ENCODE measurements at places on chromosomes 2 and 18.
A peak's percentile ranks its signal among the peaks of the same experiment; 100 is the strongest.

GRCh38 chr18:79355433-79356335 lies 40.0 kb upstream of the NFATC1 start:
- DNase-seq, result no peak

- DNase-seq, result no peak
Observed at GRCh38 chr2:43292851-43293743, 66.7 kb upstream of the ZFP36L2 start.

- DNase-seq, result peak; percentile 21
Observed at GRCh38 chr2:24049485-24050021, at the start of gene FKBP1B. TSS of gene FKBP1B (plus strand) at chr2:24049741. CDS start at chr2:24049850, 109 bp downstream.

DNA sequence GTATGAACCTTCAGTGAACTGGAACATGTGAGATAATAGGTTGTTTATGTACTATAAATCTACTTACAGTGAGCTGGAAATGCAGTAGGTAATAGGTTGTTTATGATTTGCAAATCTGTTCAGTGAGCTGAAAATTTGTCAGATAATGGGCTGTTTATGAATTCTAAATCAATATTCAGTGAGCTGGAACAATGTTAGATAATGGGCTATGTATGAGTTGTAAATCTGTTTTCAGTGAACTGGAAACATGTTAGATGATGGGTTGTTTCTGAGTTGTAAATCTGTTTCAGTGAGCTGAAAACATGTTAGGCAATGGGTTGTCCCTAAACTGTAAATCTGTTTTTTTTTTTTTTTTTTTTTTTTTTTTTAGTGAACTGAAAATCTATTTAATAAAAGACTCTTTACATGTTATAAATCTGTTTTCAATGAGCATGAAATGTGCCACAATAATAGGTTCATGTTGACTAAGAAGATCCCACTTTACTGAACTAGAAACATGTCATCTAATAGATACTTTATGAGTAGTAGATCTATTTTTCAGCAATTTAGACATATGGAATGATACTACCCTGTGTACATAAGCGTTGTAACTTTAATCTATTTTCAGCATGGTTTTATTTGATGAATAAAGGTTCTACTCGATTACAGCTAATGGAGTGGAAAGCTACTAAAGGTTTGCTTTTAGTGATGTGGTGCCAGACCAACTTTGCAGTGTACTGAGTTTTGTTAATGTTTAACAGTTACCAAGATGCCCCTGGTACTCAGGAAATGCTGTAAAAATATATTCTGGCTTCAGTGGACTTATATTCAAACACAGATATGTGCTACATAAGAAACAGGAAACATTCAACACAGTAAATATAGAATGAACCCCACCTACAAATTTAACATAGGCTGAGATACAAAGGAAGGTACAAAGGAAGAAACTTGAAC lies 1471.8 kb downstream of the LRP1B start:
- no peak for DNase-seq

DNA sequence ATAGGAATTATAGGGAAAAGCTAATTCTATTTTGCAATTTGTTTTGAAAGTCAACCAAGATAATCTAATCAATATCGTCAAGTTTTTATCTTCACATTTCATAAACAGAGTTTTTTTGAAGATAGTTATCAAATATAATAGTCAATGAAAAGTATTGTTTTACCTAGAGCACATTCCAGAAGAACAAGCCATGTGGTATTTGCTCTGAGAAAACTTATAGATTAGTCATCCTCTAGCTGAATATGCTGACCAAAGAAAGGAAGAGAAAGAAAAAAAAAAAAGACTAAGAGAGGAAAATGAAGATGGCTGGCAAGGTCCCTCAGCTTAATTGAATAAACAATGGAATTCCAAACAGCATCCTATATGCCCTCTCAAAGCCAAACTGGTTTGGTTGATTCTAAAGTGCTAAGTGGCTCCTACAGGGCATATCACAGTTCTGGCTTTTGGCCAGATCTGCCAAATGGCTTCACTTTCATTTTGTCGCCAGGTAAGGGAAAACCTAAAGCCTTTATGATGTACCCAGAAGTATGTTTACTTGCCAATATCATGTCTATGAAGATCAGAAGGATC lies 132.6 kb downstream of the VWC2L start:
- DNase-seq, result no peak

DNA sequence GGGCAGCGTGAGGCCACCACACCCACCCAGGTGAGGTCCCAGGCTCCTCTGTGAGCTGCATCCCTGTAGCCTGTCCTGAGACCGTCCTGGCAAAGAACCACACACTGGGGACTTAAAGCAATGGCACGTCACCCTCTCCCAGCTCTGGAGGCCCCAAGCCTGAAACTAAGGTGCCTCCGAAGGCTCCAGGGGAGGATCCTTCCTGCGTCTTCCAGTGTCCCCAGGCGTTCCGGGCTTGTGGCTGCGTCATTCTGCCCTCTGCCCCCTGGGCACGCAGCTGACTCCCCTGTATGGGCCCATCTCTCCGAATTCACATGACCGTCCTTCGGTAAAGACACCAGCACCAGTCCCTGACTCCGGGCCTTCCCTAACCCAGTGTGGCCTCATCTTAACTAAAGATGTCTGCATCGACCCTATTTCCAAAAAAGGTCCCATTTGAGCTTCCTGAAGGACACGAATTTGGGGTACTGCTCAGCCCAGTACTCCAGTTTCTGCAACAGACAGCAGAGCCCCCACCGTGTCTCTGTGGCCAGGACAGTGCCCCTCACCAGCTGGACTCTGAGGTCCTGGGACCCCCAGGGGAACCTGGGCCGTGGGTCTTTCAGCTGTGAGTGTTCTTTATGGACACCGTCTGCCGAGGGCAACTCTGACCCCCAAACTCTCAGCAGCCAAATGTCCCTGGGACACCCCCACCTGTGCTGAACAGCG lies 75.2 kb upstream of the CTDP1 start:
- DNase-seq, result no peak

GRCh38 chr2:16243411-16243996 lies 303.2 kb downstream of the MYCN start:
- DNase-seq, result no peak

DNA sequence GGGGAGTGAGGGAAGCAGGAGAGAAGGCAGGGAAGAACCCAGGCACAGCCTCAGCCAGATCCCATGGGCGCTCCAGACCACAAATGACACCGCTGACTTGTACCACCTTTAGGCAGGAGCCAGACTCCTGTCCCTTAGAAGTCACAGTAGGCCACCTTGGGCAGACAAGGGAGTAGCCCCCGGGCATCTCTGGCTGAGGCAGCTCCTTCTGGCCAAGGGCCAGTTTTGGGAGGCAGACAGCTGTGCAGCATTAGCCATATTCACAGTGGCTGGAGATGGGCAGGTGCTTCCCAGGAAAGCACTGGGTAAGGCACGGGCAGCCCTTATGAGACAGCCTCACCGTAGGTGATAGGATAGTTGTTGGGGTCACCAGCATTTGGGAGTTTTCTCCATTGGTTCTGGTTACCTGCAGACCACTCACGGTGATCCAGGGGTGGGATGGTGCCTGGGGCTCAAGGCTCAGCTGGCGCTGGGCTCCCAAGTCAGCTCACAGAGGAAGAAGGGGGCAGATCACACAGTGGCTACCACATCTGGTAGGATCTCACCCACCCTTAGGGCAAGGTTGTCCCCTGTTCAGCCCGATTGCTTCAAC lies 2.1 kb downstream of the ASTL start:
- no peak for DNase-seq

GRCh38 chr2:47964277-47964676 lies 58.0 kb upstream of the FBXO11 start:
- no peak for DNase-seq

DNA sequence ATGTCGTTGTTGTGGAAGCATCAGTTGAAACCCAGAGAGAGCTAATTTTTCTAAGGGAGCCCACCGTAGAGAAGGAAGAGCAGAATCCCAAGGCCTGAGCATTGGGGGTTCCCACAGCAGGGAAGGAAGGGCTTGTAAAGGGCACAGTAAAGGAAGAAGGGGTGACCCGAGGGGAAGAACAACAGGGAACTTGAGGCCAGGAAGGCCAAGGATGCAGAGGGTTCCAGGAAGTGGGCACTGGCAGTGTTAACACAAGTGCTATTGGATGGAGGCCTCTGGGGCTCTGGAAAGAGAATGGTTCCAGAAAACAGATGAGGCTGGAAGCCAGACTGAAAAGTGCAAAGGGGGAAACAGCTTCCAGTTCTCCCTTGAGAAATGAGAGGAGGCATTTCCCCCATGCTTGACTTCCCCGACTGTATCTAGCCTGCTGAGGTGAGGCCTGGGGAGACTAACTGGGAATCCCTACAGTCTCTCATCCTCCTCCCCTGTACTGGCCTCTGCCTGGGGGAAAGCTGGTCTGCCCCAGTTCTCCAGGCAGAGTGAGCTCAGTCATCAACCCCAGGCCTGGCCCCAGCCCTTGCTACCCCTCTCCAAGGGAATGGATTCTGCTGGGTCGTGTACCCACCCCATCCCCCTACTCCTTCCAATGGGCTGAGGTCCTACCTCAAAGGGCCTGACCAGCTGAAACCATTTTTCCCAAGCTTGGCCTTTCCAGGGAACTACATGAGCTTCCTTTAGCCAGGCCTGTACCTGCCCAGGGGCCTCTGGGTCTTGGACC lies 43.2 kb upstream of the MRPL33 start:
- no peak for DNase-seq

GRCh38 chr2:223148516-223148915 lies 96.5 kb downstream of the KCNE4 start:
- DNase-seq, result no peak

DNA sequence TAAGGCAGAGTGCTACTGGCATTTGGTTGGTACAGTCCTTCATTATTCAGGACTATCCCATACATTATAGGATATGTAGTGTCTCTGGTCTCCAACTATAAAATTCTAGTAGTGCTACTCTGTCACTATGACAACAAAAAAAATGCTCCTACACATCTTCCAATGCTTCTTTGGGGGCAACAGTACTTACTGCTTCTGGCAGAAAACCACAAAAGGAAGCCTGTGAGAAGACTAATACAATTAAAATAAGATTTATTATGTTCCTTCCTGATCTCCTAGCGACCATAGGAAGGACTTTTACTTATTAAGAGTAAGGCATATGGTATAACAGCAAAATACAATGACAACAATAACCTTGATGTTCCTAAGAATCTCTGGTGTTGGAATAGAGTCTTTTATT lies 48.4 kb upstream of the CPO start:
- no peak for DNase-seq

GRCh38 chr2:168679081-168679480 lies 123.4 kb upstream of the NOSTRIN start:
- DNase-seq, result no peak

DNA sequence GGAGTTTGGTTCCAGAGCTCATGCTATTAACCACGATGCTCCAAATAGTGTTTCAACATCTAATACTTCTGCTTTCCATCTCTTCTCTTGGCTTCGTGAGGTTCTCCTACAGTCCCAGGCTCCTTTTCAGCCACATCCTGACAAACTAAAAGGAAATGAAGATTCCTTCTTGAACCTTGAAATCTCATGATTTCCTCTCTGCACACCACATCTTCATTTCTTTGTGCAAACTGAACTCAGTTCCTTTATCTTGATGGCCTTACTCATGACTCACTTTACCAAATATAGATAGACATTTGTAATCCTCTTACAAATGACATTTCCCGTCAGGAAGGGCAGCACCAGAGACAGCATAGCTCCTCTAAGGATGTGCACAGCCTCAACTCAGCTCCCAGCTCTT lies 50.0 kb upstream of the ITGA4 start:
- no peak for DNase-seq

DNA sequence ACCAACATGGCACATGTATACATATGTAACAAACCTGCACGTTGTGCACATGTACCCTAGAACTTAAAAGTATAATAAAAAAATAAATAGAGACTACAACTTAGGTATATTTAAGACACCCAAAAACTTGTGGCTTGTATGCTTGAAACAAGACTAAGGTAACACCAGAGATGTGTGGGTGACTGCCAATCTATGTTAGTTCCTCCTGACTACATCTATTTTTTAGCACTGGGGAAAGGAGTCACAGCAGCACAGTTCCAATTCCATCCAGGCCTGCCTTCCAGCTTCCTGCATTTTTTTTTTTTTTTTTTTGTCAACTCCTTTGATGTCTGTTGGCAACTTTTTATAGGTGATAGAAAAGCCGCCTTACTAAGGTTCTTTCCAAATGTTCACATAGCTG lies 18.2 kb downstream of the C2orf69 start:
- DNase-seq, result no peak

DNA sequence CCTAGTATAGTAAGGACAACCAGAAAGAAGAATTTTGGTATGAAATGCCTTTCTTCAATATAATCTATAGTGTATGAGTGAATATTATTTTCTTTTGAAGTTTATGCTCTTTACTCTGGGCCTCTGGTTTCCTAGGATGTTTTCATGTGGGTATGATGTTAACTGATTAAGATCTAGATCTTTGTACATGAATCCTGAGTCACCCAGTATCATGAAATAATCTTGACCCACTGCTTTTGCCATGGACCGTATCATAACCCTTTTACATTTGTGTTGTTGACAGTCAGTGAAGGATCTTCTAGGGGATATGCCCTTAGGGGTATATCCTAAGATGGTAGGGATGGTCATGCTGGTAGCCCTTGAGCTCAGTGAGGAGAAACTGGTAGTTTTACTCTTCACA lies 100.3 kb downstream of the RAB3GAP1 start:
- DNase-seq, result no peak

DNA sequence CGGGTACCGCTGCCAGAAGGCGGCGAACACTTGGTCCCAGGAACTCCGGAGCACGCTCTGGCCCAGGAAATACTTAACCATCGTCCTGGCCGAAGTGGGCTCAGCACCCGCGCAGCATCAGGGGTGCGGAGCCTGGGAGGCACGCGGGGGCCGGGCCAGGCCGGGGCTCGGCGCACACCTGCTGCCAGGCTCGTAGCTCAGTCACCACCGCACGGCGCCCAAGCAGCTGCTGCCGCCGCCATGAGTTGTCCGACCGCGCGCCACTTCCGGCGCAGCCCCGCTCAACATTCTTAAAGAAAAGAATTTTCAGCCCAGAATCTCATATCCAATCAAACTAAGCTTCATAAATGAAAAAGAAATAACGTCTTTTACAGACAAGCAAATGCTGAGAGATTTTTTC lies 34.0 kb downstream of the MDH1 start:
- no peak for DNase-seq

GRCh38 chr2:67514515-67514914 lies 117.4 kb downstream of the ETAA1 start:
- peak; percentile 71 for DNase-seq

DNA sequence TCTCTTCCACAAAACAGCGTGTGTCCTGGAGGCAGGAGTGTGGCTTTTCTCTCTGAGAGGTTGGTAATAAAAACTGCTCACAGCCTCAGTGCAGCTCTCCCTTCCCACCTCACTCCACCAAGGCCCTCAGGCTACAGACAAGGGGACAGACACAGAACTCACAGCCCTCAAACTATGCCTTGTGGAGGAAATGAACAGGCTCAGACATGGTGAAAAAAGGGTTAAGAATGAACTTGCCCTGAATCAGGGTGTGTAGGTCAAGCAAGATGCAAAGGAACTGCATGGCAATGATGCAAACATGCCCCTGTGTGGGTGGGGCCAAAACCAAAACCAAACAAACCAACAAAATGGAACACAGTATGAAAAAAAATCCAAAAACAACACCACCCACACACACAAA lies 125.8 kb downstream of the GALNT14 start:
- DNase-seq, result no peak

GRCh38 chr2:235957251-235957650 lies 210.9 kb downstream of the GBX2 start:
- no peak for DNase-seq

- peak; percentile 12 for DNase-seq
Observed at GRCh38 chr18:61333746-61334490, 688 bp downstream of the CDH20 start.

All from fibroblast of gingiva (primary cell).